ENCODE measurements at places on chromosomes 1 and 21. TPM values are rescaled to one million over a fixed set of nuclear protein-coding genes. Genes with fewer than 3 reads are reported as not detected.

DNA sequence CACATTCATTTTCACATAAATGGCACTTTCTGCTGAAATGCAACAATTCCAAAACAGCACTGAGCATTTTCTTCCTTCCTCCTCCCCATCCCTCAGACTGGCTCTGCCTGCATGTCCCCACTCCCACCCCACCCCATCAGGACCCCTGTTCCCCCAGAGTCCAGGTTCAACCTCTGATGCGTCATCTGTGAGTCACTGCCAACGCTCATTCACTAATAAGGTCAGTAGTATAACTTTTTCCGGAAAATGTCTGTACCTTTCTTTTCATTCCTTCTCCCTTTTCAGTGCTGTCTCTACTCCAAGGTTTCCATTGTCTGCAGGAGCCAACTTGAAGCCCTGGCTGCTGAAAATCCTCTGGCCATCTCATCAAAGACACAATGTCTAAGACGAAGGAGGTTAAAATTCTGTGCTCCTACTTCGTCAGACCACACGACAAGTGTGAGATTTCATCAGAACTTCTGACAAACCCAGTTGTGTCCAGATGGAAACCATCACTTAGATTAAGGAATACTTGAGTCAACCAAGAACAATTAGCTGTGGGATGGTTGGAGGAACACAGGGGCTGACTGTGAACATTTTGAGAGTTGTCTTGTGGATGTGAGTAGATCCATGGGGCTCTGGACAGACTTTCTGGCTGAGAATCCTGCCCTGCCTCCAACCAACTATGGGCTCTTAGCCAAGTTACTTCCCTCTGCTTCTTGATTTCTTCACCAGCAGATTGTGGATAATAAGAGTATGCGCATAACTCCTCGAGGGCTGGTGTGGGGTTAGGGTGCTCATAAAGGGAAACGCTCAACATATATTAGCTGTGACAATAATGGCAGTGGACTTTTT lies 35.6 kb upstream of the UTS2 start:
- peaks cover 14% of the 10 kb centered on the region for H3K4me1 ChIP-seq
- no peak overlapping the region for H3K4me3 ChIP-seq
- peaks cover 16% of the 10 kb centered on the region for H3K27me3 ChIP-seq
- DNase-seq: no peak

DNA sequence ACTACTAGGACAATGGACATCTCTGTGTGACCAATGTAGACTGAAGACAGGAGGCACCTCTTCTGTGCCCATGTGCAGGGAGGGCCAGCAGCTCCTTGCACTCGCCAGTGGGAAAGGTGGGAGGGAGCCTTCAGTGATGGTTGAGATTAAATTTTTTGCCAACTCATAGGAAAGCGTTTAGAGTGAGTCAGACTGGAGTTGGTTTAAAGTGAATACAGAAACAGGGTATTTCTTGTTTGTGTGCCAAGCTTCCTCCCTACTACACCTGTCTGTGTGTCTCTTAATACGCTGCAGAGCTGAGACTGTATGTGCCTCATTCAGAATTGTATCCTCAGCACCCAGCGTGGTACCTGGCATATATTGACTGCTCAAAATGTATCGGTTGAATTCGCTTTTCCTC lies 13.5 kb upstream of the COL16A1 start:
- H3K36me3 ChIP-seq: no peaks in the 10 kb centered on the region
- peak; percentile 51 for DNase-seq
- peak overlapping the region; percentile 8 for H3K27ac ChIP-seq
- H3K27me3 ChIP-seq: peaks cover 10% of the 10 kb centered on the region

GRCh38 chr1:40951943-40952743 lies 27.4 kb upstream of the CTPS1 start:
- DNase-seq: peak; percentile 32
- H3K36me3 ChIP-seq: no peaks in the 10 kb centered on the region
- no peak overlapping the region for H3K27ac ChIP-seq

- DNase-seq: no peak
- peak overlapping the region; percentile 69 for H3K27ac ChIP-seq
- peaks cover 55% of the 10 kb centered on the region for H3K4me1 ChIP-seq
- peaks cover 3% of the 10 kb centered on the region for H3K27me3 ChIP-seq
- no peak overlapping the region for H3K4me3 ChIP-seq
These were observed 74.7 kb downstream of the RUNX1 start for GRCh38 chr21:34974162-34974981.

DNA sequence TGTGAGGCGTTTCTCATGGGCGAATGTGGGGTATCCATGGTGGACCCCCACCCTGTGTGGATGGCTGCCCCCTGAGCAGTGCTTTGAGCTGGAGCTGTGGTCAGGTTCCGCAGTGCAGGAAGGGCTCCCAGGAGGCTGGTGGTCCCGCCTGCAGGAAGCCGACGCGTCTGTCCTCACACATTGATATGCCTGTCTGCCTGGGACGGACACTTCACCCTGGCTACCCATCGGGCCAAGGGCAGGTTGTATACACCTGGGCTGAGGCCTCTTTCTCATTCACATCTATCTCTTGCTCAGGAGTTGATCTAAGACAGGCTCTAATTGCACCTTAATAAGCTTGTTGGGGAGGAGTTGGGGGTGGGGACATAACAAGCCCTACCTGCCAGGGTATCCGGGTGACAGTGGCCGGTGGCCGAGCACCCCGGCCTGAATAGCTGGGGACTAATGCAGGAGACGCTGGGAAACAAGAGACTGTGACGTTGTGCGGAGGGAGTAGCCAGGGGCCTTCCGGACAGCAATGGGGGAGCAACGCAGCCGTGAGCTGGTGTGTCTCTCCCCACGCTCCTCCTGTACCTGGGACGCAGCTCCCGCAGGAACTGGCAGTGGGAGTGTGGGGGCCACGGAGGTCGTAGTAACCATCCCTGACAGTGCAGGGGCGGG lies 21.7 kb downstream of the PDXK start:
- peaks cover 30% of the 10 kb centered on the region for H3K36me3 ChIP-seq
- H3K27me3 ChIP-seq: peaks cover 3% of the 10 kb centered on the region
- H3K4me1 ChIP-seq: peaks cover 9% of the 10 kb centered on the region
- no peak overlapping the region for H3K4me3 ChIP-seq
- H3K27ac ChIP-seq: peak overlapping the region; percentile 51

DNA sequence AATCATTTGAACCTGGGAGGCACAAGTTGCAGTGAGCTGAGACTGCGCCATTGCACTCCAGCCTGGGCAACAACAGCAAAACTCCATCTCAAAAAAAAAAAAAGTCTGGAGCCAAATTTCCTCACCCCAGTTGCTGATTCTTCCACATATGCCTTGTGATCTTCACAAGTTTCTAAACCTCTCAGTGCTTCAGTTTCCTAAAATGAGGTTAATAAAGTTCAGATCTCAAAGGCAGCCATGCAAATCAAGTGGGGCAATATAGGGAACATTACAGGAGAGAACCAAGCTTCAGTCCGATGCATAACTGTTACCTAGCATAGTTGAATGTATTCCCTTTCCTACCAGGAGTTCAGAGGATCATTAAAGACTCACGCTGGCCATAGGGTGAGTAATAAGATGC lies 4.8 kb downstream of the ITLN1 start:
- no peak for DNase-seq
- no peaks in the 10 kb centered on the region for H3K4me1 ChIP-seq
- H3K36me3 ChIP-seq: no peaks in the 10 kb centered on the region
- H3K4me3 ChIP-seq: no peak overlapping the region

GRCh38 chr1:217498209-217498608 lies 132.7 kb downstream of the GPATCH2 start:
- DNase-seq: no peak
- no peaks in the 10 kb centered on the region for H3K27me3 ChIP-seq
- H3K27ac ChIP-seq: no peak overlapping the region
- peaks cover 4% of the 10 kb centered on the region for H3K4me1 ChIP-seq
- peaks cover 11% of the 10 kb centered on the region for H3K36me3 ChIP-seq

GRCh38 chr1:226593541-226593940 lies 45.0 kb downstream of the STUM start:
- H3K4me1 ChIP-seq: no peaks in the 10 kb centered on the region
- H3K27me3 ChIP-seq: peaks cover 28% of the 10 kb centered on the region
- no peak overlapping the region for H3K4me3 ChIP-seq
- no peak for DNase-seq

GRCh38 chr1:232249861-232250777 lies 379.8 kb downstream of the SIPA1L2 start:
- no peak for DNase-seq
- no peak overlapping the region for H3K4me3 ChIP-seq
- H3K27ac ChIP-seq: no peak overlapping the region
- H3K4me1 ChIP-seq: no peaks in the 10 kb centered on the region

GRCh38 chr1:85230305-85230977 lies 29.0 kb downstream of the C1orf52 start:
- no peaks in the 10 kb centered on the region for H3K27me3 ChIP-seq
- no peak for DNase-seq
- no peak overlapping the region for H3K27ac ChIP-seq
- H3K4me3 ChIP-seq: no peak overlapping the region

DNA sequence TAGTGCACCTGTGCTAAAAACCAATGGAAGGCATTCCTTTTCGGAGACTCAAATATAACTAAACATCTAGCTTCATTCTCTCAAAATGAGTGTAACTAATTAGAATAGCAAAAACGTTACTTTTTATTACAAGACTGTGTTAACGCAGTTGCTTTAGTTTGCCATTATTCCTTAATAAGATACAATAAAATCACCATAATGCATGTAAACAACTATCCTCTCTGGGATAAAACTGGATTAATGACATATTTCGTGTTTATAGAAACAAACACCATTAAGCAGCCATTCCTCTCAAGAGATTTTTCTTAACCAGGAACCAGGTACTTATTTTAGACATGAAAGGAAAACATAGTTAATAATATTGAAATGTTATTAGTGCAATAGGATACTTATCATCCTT lies 512.8 kb upstream of the B3GALT2 start:
- no peak overlapping the region for H3K4me3 ChIP-seq
- no peaks in the 10 kb centered on the region for H3K36me3 ChIP-seq
- H3K4me1 ChIP-seq: peaks cover 47% of the 10 kb centered on the region

ITLN2 gene
- total RNA-seq: not detected

KRTAP10-11 gene
- not detected for total RNA-seq

NFASC gene
- total RNA-seq: 5.2 TPM

CASQ2 gene
- not detected for total RNA-seq

FNBP1L gene
- total RNA-seq: 1.4 TPM

GLIS1 gene
- 1.2 TPM for total RNA-seq
